ENCODE measurements at places on chromosomes 1 and 21. TPM values are rescaled to one million over a fixed set of nuclear protein-coding genes. Genes with fewer than 3 reads are reported as not detected.

The COL16A1 gene
- 3.4 TPM for polyA plus RNA-seq

The NTMT2 gene
- polyA plus RNA-seq: 0.17 TPM

The CAMSAP2 gene
- polyA plus RNA-seq: 2.2 TPM

The NHLH1 gene
- polyA plus RNA-seq: 0.91 TPM

The MFSD2A gene
- polyA plus RNA-seq: 25.6 TPM

The TAS1R1 gene
- polyA plus RNA-seq: 0.17 TPM

The INSRR gene
- polyA plus RNA-seq: 0.02 TPM

The CLDN19 gene
- 17.2 TPM for polyA plus RNA-seq

The TNFRSF9 gene
- polyA plus RNA-seq: not detected

The ATP5PB gene
- 232 TPM for polyA plus RNA-seq

The ITLN2 gene
- polyA plus RNA-seq: 6.3 TPM

The CR2 gene
- polyA plus RNA-seq: 1.7 TPM

The AADACL3 gene
- polyA plus RNA-seq: 0.52 TPM

The CHODL gene
- 0.16 TPM for polyA plus RNA-seq

The CLEC20A gene
- not detected for polyA plus RNA-seq

The EFNA1 gene
- 14.6 TPM for polyA plus RNA-seq

The UMODL1 gene
- not detected for polyA plus RNA-seq

The ALPL gene
- 362 TPM for polyA plus RNA-seq

The LHX8 gene
- 0.50 TPM for polyA plus RNA-seq

The C4BPA gene
- polyA plus RNA-seq: not detected

The PNRC2 gene
- 84.0 TPM for polyA plus RNA-seq

The ARPC5 gene
- polyA plus RNA-seq: 24.0 TPM

The PDZK1IP1 gene
- polyA plus RNA-seq: 0.17 TPM

The HSD3B2 gene
- not detected for polyA plus RNA-seq

The ATP1A2 gene
- polyA plus RNA-seq: 40.8 TPM

The ZFP69 gene
- polyA plus RNA-seq: 1.0 TPM

The NPHS2 gene
- polyA plus RNA-seq: not detected

The FMO4 gene
- 1.5 TPM for polyA plus RNA-seq

The TOMM40L gene
- 14.2 TPM for polyA plus RNA-seq

The EXTL1 gene
- 0.89 TPM for polyA plus RNA-seq

The AQP10 gene
- not detected for polyA plus RNA-seq

The S100A16 gene
- polyA plus RNA-seq: 51.7 TPM

The AXDND1 gene
- polyA plus RNA-seq: not detected

The KCNH1 gene
- 0.33 TPM for polyA plus RNA-seq

The NEXN gene
- polyA plus RNA-seq: 0.17 TPM

The CA6 gene
- not detected for polyA plus RNA-seq

The SNIP1 gene
- 3.7 TPM for polyA plus RNA-seq

The RAP1GAP gene
- polyA plus RNA-seq: 9.9 TPM

The SERBP1 gene
- 220 TPM for polyA plus RNA-seq

The TRABD2B gene
- 0.95 TPM for polyA plus RNA-seq

The SMCP gene
- not detected for polyA plus RNA-seq

The TCHH gene
- 0.02 TPM for polyA plus RNA-seq

The RGS8 gene
- polyA plus RNA-seq: 0.16 TPM

The SRRM1 gene
- 72.7 TPM for polyA plus RNA-seq

The OR2AK2 gene
- not detected for polyA plus RNA-seq

The MATN1 gene
- polyA plus RNA-seq: 0.12 TPM

The IVL gene
- polyA plus RNA-seq: not detected

The LHX4 gene
- polyA plus RNA-seq: 0.80 TPM
